Activated CD8-positive, alpha-beta T cell treated with anti-CD3 and anti-CD28 coated beads for 36 hours (primary cell): ENCODE measurements at places on chromosomes 2 and 18. TPM values are rescaled to one million over a fixed set of nuclear protein-coding genes. Genes with fewer than 3 reads are reported as not detected.

GRCh38 chr2:148552675-148553331 is 91.7 kb upstream of the EPC2 start:
- DNase-seq, result peak; percentile 51

DNA sequence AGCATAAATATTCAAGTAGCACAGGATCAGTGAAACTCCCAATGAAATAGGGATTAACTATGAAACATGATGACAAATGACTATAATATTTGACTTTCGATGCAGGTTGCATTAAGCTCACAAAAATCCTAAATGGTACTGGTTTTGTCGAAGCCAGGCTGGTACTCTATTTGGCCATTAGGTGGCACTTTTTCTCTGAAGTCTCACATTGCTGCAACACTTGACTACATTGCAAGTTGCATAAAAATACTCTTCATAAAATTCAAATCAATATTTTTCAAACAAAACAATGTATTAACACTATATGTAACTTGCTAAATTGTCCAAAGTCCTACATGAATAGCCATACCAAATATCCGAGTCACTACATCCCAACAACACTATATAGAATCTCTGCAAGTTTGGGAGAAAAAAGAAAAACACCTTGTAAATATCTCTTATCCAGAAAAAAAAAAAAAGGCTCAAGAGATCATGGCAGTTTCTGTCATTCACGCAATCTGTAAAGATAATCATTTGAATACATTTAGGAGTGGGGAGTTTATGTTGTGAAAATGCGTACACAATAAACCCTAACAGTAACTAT is 9.5 kb downstream of the RTTN start:
- peak; percentile 30 for DNase-seq

Gene SULT1C4
- total RNA-seq, result not detected

DNA sequence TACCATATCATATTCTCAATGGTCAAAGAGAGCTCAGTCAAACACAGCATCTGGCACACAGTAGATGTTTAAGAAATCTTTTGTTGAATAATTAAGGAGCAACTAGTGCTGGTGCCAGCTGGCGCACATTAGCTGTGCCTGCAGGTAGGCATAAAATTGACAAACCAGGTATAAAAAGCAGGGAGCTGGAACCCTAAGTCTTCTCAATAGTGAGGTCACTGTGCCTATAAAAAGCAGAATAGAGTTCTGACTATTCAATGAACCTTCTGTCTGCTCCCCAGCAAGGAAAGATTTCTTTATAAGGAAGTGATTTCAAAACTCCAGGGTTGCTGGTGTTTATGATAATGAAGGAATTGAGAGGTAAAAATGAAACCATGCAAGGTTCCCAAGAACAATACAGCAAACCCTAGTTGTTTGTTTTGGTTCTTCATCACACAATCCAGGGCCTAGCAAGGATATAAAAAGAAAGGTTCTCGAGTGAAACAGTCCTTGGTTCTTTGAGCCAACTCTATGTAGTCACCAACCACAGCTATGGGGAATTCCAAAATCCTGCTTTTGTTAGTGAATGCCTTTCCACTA is 76.1 kb downstream of the THADA start:
- no peak for DNase-seq

DNA sequence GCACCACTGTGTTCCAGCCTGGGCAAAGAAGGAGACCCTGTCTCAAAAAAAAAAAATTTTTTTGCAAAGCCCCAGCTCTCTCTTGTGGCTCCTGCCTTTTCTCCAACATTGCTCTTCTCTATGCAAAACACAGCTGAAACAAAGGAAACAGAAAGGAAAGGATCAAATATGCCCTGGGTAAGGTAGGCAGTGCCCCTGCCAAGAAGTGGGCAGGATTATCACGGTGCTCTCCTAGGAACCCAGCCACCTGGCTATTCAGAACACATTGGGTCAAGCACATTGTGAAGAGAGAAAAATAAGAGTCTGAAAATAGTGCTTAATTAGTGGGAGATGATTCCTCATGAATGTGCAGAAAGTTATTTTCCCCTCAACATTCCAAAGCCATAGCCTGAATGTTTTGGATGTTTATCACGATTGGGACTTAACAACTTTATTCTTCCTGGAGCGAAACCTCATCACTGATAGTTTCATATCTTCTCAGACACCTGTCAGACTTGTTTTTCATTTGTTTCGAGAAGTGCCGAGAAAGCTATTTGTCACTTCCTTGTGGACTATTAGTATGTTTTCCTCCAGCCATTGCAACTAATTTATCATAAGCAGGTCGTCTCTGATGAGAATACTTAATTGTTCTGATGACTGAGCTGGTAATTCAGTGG is 42.7 kb upstream of the RPL31 start:
- no peak for DNase-seq

DNA sequence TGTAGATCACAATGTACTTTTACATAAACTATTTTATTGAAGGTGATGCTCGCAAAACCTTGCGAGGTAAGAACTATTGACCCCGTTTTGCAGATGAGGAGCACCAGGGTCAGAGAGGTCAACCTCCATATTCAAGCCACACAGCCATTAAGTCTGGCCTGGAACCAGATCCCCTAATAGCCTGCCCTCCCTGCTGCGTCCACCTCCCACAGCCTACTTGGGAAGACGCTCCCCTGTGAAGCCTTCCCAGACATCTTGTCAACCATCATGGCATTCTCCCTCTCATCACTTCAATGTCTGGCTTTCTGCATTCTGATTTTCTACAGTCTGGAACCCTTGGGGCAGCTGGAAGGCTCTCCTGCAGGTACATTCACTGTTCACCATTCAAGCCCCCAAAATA is 101.0 kb downstream of the TTC32 start:
- no peak for DNase-seq

DNA sequence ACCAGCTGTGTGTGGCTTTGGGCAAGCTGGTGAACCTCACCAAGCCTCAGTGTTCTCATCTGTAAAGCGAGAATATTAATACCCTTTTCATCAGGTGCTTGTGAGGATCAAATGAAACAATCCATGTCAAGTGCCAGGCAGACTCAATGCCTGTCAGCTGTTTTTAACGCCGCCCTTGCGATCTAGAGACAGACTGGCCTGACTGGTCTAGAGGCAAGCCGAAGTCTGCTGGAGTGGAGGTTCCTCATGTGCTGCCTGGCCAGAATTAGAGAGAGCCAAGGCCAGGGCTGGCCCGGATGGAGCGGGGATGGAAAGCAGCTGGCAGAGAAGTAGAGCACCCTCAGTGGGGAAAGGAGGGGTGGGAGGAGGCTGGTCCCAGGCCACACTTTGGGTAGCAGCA is 74.5 kb upstream of the B3GNT7 start:
- no peak for DNase-seq

DNA sequence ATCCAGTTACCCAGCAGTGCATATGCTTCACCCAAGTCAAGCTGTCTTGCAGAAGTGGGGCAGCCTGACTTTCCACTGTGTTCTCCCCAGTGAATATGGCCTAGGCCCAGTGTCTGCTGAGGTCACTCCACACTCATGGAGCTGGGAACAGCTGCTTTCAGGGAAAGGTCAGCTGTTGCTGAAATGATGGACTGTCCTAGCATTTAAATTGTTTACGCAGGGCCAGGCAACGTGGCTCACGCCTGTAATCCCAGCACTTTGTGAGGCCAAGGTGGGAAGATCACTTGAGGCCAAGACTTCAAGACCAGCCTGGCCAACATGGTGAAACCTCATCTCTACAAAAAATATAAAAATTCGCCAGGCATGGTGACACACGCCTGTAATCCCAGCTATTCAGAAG is 86.5 kb downstream of the LIPG start:
- DNase-seq, result no peak

DNA sequence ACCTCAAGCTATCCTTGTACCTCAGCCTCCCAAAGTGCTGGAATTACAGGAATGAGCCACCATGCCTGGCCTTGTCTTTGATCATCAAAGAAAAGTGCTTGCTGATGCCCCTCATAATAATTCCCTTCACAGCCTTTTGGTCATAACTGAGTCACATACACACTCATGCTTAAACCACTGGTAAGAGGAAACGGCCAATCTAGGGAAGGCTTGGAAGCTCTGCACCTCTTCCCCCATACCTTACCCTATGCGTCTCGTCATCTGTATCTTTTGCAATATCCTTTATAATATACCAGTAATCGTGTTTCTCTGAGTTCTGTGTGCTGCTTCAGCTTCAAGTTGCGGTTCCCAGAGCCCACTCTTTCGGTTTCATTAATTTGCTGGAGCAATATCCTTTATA is 4.8 kb upstream of the RNF138 start:
- no peak for DNase-seq

- DNase-seq, result peak; percentile 53
Observed at GRCh38 chr2:68721482-68722101, 13.0 kb upstream of the ARHGAP25 start.
